ENCODE measurements at places on chromosomes 6 and 20.

- DNase-seq = no peak
These were observed 205.9 kb downstream of the ZMYND8 start for GRCh38 chr20:47150403-47151152.

DNA sequence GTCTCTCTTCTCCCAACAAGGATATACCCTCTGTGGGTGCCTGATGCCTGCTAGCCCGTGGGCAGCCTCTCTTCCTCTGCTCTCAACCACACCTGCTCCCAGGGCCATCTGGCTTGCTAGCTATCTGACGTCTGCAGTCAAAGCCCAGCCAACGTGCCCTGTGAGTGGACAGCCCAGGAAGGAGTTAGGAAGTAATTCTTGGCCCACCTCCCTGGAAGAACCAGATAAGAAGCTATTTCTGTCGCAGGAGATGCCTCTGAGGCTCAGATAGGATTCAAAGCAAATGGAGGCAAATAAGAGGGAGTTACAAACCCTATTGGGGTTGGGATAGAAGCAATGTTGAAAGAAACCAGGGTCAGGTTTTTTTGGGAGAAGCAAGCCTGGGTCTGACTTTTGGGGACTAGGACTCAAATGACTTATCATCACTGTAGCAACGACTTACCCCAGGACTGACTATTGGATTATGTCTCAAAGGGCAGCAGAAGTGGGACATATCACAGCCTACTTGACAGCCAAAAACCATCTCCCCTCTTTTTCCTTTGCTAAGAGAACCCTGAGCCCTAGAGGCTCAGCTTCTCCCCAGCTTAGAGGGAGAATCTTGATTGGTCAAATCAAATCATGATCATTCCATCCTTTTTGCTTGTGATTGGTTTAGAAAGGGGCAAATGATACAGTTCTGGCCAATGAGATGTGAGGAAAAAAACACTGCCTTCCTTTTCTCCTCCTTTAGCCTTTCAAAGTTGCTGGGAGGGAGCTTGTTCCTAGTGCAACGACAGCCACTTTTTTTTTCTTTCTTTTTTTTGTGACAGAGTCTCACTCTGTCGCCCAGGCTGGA is 18.0 kb upstream of the CDK5RAP1 start:
- no peak for DNase-seq

DNA sequence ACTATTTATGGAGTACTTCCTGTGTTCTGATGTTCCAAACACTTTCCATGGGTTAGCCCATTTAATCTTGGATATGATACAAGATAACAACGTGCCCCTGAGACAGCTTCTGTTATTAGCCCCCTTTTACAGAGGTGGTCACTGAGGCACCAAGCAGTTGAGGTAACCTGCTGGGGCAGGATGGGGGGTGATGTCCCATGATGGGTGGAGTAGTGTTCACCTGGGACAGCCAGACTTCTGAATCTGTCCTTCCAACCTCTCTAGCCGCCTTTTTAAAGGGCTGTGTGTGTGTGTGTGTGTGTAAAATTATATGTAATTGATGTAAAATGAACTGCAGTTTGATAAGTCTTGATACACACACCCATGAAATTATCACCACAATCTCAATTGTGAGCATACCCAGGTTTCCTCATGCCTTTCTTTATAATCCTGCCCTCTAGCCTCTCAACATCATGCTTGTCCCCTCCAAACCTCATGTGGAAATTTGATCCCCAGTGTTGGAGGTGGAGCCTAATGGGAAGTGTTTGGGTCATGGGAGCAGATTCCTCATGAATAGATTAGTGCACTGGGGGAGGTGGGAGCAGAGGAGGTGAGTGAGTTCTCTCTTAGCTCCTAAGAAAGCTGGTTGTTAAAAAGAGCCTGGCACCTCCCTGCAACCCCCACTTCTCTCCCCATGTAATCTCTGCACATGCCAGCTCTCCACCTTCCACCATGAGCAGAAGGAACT is 39.2 kb downstream of the PLAGL2 start:
- DNase-seq = no peak

DNA sequence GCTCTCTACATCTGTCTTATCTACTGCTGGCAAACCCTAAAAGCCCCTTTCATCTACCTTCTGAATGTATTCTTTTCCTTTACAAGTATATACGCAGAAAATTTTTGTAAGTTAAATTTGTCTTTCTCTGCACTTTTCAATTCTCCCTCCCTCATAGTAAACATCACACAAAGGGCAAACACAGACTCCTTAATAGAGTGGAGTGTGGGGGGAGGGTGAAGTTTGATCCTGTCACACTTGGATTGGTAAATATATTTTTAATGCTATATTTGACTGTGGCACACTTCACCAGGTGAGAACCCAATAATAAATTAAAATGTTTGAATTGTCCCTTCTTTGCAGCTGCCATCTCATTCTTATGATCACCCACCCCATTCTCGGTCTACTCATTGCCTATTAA is 33.2 kb upstream of the PAQR8 start:
- DNase-seq = no peak

DNA sequence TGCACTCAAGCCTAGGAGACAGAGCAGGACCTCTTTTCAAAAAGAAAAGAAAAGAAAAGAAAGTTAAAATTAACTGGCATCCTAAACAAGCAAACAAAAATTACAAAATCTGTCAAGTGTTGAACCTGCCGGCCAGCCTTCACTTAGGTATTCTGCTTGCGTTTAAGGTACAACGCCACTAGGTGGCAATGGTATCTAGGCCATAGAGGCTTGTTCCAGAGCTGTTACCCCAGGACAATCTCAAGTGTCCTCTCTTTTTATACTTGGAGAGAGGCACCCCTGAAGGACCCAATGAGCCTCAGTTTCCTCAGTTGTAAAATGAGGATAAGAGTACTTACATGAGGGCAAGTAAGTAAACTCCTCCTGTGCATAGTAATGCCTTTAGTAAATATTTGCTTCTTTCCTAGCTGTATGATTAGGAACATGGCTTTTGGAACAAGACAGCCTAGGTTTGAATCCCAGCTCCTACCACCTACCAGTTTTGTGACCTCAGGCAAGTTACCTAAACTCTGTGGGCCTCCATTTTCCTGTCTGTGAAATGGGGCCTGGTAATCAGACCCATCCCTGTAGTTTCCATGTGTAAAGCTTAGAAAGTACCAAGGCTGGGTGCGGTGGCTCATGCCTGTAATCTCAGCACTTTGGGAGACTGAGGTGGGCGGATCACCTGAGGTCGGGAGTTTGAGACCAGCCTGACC is 5.8 kb upstream of the PACSIN1 start:
- no peak for DNase-seq

DNA sequence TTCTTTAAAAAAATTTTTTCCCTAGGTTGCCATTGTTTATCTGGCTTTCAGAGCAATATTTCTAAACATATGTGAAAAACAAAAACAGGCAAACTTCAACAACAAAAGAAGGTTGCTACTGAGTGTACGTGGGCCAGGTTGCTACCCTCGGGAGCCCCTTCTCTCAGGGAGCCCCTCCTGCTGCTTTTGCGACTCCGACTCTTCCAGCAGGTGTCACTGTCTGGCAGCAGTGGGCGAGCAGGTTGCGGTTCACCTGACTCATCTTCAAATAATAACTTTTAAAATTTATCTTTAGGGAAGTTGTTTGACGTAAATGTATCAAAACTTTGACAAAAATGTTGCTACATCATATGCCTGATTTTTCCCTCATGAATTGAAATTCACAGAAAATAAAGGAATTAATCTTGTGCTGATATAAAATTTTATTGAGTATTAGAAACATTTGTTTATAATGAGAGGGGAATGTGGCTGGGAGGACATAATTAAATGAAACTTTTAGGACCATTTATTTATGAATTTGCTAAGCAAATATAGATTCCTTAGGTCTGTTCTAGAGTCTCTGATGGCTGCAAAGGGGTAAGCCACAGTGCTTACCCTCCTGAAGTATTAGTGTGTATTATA is 138.8 kb downstream of the HIVEP1 start:
- no peak for DNase-seq
